Activated CD8-positive, alpha-beta T cell treated with anti-CD3 and anti-CD28 coated beads for 36 hours (primary cell): ENCODE measurements at places on chromosomes 5 and 9. TPM values are rescaled to one million over a fixed set of nuclear protein-coding genes. Genes with fewer than 3 reads are reported as not detected.

GCNT4 gene
- total RNA-seq: 2.1 TPM

CDK5RAP2 gene
- total RNA-seq: 67.6 TPM

- H3K36me3 ChIP-seq: no peaks in the 10 kb centered on the region
- H3K4me3 ChIP-seq: no peak overlapping the region
- H3K27ac ChIP-seq: no peak overlapping the region
- no peak for DNase-seq
Measured at GRCh38 chr9:133906932-133907910, 84.9 kb downstream of the VAV2 start.

DNA sequence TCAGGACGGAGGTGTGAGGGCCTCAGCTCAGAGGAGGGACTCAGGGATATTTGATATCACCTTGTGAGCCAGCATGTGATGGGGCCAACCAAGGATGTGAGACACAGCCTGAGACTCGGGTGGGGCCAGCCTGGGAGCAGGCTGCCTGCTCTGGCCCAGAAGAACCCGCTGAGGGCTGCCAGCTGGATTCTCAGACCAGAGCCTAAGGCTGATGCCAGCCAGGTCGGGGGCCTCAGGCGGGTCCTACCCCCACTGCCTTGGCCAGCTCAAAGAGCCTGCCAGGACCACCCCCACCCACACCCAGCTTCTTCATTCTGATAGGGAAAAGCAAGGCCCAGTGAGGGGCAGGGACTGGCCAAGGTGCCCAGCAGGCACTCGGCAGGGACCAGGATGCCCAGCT, 20.3 kb upstream of the DUSP1 start:
- H3K36me3 ChIP-seq: no peaks in the 10 kb centered on the region
- DNase-seq: no peak
- H3K4me3 ChIP-seq: no peak overlapping the region
- H3K27ac ChIP-seq: no peak overlapping the region

DNA sequence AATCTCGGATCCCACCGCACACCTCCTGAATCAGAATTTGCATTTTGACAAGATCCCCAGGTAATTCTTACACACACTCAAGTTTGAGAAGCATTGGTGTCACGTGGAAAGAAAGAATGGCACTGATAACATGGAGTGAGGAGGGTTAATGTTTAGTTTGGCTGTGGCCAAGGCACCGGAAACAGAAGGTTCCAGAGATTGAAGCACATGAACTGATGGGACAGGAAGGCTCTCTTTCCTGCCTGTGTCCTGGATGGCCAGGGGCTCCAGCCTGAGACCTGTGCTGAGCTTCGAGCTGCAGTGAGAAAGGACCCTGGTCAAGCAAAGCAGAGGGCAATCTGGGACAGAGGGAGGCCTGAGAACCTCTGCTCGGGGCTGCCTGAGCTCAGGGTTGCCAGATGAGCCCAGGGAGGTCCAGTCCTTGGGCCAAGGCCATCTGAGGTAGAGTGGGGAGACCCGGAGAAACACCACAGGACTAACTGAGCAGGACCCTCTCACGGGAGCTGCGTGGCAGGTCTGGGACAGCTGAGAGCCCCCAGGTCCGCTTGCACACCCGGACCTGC, 27.3 kb downstream of the AFAP1L1 start:
- H3K4me3 ChIP-seq: no peak overlapping the region
- no peak overlapping the region for H3K27ac ChIP-seq
- no peaks in the 10 kb centered on the region for H3K27me3 ChIP-seq
- H3K36me3 ChIP-seq: no peaks in the 10 kb centered on the region
